Suprapubic skin (tissue), 4 donors: ENCODE measurements at places on chromosomes 12 and 14. TPM values are rescaled to one million over a fixed set of nuclear protein-coding genes. Genes with fewer than 3 reads are reported as not detected.

DNA sequence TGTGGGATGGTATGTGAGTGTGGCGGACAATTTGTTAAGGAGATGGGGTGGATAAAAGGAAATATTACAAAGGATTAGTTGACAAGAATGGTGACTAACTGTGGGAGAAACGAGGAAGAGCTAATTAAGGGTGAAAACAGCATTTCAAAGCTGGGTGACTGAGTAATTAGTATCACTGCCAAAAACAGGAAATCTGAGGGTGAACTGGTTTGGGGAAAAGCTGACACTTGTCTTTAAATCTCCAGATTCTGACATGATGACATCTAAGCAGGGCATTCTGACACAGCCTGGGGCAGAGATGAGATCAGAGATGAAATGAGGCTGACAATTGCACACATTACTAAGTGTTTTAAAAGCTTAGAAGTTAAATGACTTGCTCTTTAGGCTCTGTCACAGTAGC, 42.4 kb upstream of the CCDC175 start:
- no peaks in the 10 kb centered on the region for H3K4me1 ChIP-seq
- H3K27me3 ChIP-seq, result no peaks in the 10 kb centered on the region
- no peak overlapping the region for H3K27ac ChIP-seq
- no peak for DNase-seq
- H3K36me3 ChIP-seq, result no peaks in the 10 kb centered on the region
- H3K4me3 ChIP-seq, result no peak overlapping the region

GARIN6 gene
- total RNA-seq, result not detected

DNA sequence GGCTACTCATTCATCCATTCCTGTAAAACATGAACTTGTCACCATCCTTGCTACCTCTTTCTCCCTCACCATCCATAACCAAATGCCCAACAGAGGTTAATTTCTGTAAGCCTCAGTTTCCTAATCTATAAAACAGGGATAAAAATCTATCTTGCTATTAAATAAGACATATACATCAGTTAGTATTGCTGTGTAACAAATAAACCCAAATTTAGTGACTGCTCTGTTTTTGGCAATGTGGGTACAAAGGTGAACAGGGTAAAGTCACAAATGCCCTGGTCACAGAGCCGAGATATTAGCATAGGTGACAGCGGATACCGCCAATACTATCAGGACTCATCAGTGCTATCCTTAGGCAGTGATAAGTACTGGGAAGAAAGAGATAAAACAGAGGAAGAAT, 3.6 kb upstream of the FBXO21 start:
- no peak overlapping the region for H3K27ac ChIP-seq
- no peak overlapping the region for H3K4me3 ChIP-seq
- DNase-seq, result no peak
- no peaks in the 10 kb centered on the region for H3K27me3 ChIP-seq
- no peaks in the 10 kb centered on the region for H3K36me3 ChIP-seq

VWF gene
- total RNA-seq, result 86.6 TPM

DNA sequence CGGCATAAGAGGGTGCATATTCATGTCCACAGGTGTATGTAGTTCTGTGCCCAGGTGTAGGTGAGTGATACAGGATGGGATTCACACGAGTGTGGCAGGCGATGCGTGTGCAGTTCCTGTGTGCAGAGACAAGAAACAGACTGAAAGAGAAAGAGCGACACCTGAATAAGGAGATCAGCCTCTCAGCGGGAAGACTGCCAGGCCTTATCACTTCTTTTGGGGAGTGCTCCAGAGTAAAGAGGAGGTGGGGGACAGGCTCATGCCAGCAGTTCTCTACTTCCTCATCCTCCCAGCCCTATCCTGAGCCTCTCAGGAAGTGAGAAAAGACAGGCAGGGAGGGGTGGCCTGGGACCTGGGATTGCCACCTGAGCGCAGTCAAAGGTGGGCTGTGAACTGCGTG, 2.8 kb downstream of the PSMB11 start:
- H3K27ac ChIP-seq, result no peak overlapping the region
- H3K4me1 ChIP-seq, result no peaks in the 10 kb centered on the region
- no peaks in the 10 kb centered on the region for H3K27me3 ChIP-seq
- no peaks in the 10 kb centered on the region for H3K36me3 ChIP-seq
- DNase-seq, result no peak
